ENCODE measurements at places on chromosomes 11 and 22.

GRCh38 chr11:125871391-125872137, 15.9 kb upstream of the HYLS1 start:
- DNase-seq: peak; percentile 55

GRCh38 chr11:62217191-62217748, 8.8 kb downstream of the SCGB2A1 start:
- DNase-seq: no peak

GRCh38 chr11:88535266-88535665, 197.7 kb upstream of the CTSC start:
- no peak for DNase-seq

DNA sequence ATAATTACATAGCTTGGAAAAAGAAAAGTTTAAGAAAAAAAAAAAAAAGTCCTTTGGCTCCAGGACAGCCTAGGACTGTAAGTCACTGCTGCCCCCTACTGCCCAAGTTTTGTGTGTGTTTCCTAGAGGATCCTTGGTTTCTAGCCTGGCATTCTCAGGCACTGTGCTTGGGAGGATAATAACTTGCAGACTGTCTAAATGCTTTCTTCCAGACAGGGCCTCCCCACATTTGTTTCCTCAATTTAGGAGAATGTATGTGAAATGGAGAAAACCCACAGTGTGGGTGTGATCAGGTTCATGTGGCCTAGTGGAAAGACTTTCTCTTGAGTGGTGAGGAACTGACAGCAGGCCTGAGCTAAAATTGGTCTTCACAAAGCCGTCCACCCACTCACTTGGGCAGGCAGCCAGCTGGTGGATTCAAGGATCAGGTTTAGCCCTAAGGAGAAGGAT, 191.0 kb downstream of the NAV2 start:
- peak; percentile 85 for DNase-seq

- no peak for DNase-seq
Observed at GRCh38 chr11:65625628-65626342, 10.2 kb downstream of the PCNX3 start.

DNA sequence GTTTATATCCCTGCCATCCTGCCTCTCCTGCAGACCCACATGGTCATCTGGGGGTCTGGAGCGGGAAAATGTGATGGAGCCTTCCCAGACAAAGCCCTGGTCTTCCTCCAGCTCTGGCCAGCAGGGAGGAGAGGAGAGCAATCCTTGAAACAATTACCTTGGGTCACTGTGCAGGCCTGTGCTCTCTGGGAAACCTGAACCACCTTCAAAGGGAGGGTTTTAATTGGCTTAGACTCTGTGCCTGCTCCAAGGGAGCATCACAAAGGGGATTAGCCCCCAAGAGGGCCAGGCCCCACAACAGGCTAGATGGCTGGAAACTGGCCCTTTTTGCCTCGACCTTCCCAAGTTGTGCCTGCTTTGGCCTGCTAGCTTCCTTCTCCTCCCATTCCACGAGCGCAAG, 351.9 kb downstream of the TENM4 start:
- DNase-seq: no peak

- DNase-seq: no peak
Observed at GRCh38 chr11:26473216-26474194, 98.6 kb downstream of the MUC15 start.

GRCh38 chr11:44483919-44484610, 81.4 kb upstream of the CD82 start:
- DNase-seq: no peak

DNA sequence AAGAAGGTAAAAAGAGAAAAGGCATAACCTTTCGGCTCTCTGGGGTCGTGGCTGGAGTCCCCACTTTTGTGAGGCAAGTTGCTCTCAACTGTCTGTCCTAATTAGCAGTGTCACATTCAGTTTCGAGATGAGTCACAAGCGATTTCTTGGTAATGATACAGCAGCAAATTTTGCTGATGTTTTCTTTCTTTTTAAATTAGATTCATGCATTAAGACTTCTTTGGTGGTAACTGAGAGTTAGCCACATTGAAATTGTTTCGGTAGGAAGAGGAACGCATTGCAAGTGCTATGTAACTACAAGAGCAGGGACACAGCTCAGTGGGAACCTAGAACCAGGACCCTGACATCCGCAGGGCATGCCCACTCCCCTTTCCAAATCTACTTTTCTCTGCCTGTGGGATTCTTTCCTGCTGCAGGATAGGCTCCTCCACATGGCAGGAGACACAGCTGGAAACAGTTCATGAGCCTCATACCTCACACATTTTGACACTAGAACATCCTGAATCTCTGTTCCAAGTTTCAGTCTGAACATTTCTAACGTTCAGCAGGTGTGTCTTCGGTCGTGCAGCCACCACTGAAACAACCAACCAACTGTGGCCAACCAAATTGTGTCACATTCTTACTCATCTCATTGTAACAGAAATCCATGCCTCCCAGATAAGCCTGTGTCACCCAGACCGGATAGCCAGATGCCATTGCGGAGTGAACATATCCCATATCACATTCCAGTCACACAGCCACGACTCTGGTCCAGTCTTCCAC, 987.6 kb downstream of the NTM start:
- no peak for DNase-seq

DNA sequence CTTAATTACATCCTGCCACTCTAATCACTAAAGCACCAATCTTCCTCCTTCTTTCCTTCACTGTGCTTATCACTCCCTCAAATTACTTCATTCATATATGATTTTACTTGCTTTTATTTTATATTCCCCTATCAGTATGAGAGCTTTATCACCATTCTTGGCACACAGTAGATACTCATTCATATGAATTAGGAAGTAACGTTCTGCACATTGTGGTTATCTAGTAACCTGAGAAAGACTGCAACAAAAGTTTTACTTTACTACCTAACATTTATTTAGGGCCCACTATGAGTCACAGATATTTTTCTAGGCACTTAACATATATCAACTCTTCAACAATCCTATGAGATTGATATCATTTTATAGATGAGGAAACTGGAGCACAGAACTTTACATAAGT, 1559.9 kb upstream of the TENM4 start:
- no peak for DNase-seq

DNA sequence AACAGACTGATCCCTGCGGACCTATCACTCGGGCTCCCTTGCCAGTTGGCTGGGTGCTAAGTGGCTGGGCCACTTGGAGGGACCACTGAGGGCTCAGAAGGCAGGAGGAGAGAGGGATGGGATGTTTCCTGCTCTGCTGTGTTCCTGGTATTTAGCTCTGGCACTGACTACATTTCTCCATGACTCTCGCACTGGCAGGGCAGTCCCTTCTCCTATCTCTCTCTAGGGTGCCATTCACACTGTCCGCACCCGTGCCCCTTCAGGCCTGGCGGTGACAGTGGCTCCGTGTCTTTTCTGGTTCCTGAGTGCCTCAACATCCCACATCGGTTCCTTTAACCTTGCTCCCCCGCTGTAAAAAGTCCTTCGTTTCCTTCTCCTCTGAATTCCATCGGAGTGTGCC, 31.6 kb upstream of the CECR2 start:
- no peak for DNase-seq

GRCh38 chr11:57562596-57562995, 4.9 kb downstream of the UBE2L6 start:
- DNase-seq: no peak

- DNase-seq: peak; percentile 55
Observed at GRCh38 chr22:16917144-16918003, 90.6 kb downstream of the GAB4 start.

- DNase-seq: no peak
Observed at GRCh38 chr11:57566905-57567514, 462 bp downstream of the UBE2L6 start.

DNA sequence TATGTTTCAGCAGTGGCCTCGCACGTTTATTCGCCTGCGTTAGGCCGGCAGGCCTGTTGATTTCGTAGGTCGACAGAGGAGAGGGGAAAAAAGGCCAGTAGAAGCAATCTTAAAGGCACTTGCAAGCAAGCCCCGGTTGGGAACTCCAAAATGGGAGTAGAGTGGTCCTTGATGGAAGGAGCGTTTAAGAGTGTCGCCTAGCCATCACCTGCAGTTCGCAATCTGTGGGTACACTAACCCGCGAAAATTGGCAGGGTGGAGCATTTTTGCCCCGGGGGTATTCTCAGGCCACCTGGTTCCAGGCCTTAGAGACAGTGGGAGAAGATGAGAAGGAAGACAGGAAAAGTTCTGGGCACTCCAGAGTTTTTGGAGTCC, 1.1 kb downstream of the EWSR1 start:
- no peak for DNase-seq

GRCh38 chr22:20223421-20224255, 44.5 kb downstream of the RTN4R start:
- DNase-seq: no peak

DNA sequence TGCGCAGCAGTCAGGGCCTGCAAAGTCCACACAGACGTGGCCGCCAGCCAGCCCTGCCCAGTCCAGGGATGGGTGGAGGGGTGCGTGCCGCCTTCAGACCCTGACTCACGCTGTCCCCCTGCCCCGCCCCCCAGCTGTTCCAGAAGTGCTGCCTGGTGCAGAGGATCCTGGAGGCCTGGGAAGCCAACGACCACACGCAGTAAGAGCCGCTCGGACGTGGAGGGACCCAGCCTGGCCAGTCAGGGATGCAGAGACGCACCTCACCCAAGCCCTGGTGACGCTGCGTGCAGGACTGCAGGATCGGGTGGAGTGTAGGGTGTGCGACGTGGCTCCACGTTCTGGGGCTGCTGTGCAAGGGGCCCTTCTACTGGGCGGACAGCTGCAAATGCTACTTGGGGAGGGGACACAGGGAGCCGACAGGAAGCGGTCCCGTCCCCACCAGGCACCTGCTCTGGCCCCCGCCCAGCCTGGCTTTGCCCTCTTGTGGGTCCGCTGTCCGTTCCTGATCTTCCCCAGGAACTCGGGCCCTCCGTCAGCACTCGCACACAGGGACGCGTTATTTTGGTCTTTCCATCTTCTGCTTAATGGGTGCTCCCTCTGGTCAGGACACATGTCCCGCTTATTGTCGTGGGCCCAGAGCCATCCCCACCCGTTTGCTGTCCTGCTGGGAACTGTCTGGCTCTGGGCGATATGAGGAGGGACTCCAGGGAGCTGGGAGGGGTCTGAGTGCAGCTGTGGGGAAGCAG, 42.5 kb downstream of the SBF1 start:
- DNase-seq: no peak

GRCh38 chr11:67504005-67504949, 886 bp downstream of the PITPNM1 start:
- peak; percentile 67 for DNase-seq

DNA sequence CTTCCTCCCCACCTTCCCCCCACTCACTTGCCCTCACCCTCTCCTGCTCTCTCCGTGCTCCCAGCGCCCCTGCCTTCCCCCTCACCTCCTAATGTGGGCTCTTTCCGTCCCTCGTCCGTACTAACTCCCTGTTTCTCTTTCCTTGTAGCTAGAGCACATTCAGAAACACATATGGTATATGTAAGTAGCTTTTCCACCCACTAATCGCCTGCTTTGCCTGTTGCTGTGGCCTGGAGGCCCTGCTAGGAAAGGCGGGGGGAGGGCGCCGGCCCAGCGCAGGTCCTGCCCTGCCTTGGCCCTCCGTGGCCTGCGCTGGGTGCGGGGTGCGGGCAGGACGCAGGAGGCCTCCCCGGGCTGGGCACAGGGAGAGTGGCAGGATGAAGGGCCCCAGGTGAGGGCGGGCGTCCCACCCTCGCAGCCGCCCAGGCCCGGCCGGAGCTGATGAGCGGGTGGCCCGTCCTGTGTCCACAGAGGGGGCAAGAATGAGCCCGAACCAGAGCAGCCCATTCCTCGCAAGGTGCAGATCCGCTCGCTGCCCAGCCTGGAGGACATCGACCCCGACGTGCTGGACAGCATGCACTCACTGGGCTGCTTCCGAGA, 41.7 kb downstream of the MOB2 start:
- DNase-seq: no peak

GRCh38 chr11:83285151-83285770, 906 bp downstream of the CCDC90B start:
- DNase-seq: no peak

DNA sequence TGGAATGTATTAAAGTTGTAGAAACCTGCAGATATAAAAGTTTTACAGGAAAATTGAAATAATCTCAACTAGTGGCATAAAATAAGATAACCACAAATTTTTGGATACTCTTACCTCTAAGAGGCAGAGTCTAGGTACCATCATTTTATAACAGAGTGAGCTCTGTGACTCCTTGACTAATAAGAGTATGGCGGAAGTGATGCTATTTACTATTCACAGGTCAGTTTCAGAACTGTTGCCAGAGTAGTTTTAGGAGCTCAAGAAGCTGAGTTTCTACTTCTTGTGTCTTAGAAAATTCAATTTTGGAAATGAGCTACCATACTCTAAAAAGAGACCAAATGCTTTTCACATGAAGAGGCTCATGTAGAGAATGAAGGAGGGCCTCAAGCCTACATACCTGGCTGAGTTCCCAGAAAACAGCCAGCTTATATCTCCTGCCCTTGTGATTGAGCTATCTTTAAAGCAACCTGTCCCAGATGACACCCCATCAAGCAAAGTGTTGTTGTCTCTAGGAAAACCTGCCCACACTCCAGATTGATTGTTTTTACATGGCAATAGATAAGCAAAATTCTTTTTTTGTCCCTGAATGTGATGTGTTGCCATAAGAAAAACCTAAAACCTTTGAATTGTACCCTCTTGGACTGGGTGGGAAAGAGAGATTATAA, 712.8 kb upstream of the CNTN5 start:
- no peak for DNase-seq

DNA sequence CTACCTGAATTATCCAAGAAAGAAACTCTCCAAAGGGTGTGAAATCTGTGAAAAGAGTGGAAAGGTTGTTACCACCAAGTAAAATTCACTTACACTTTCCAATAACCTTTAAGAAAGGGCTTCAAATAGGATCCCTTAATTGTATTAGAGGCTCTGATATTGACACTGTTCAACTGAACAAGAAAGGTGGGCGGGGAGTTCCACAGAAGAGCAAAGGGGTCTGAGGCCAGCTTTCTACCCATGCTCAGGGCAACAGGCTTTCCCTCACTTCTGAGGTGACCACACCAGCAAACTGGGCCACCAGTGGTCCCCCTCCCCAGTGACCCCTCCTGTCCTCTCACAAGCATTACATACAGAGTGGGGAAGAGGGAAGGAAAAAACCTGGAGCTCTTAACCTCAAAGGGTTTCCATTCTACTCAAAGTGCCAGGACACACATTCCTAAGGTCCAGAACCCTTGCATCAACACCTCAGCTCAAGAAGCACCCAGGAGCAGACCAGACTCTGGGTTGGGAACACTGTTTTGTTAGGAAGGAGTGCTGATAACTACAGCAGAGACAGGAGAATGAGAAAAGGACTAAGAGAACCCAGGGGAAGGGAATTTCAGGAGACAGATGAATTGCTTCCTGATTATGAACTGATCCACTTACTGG, 71.6 kb upstream of the AKIP1 start:
- DNase-seq: no peak
